ENCODE measurements at places on chromosomes 5 and 9.
A peak's percentile ranks its signal among the peaks of the same experiment; 100 is the strongest.

GRCh38 chr9:84111726-84112125 lies 131.1 kb downstream of the RMI1 start:
- no peak for DNase-seq

DNA sequence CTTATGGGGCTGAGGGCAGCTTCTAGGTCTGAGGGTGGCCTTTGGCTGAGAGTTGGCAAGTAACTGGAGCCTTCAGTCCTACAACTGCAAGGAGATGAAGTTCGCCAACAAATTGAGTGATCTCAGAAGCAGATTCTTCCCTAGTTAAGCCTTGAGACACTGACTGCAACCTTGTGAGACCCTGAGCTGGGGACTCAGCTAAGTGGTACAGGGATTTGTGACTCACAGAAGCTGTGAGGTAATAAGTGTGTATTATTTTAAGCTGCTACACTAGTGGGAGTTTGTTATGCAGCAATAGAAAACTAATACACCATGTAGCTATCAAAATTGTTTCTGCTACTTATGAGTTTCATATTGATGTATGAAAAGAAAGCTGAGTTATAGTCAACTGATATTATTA lies 279.2 kb downstream of the PIK3R1 start:
- no peak for DNase-seq

- no peak for DNase-seq
Measured at GRCh38 chr5:116455061-116455460, 119.6 kb downstream of the SEMA6A start.

GRCh38 chr5:122202952-122203351 lies 73.6 kb downstream of the ZNF474 start:
- DNase-seq = no peak

GRCh38 chr5:139023286-139023685 lies 148.2 kb upstream of the LRRTM2 start:
- peak; percentile 66 for DNase-seq

DNA sequence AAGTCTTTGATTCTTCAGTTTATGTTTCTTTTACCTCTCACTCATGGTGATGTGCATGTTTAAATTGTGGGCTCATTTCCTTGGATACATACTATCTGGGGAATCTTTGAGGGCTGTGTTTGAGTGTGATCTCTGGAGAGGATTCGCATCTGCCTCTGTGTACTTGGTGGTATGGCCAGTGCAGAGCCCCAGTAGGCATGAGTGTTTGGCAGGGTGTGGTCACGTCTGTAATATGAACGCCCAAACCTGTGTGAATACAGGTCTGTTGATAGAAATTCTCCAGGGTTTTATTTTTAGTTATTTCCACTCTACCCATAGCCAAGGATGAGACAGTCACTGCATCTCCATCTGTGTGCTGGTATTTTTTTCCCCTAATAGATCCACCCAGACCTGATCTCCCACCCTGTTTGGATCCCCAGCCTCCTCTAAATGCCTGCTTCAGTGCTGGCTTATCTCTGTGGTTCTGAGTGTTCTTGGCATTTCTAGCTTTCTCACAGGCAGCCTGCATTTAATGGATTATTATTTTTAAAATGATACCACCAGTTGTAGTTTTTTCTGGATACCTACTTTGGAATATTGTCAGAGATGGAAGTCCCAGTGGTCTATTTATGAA lies 37.5 kb downstream of the TJP2 start:
- DNase-seq = no peak

GRCh38 chr9:8223861-8224260 lies 424.3 kb upstream of the DMAC1 start:
- DNase-seq = no peak

GRCh38 chr5:139388198-139388821 lies 1.4 kb downstream of the MZB1 start:
- DNase-seq = no peak

DNA sequence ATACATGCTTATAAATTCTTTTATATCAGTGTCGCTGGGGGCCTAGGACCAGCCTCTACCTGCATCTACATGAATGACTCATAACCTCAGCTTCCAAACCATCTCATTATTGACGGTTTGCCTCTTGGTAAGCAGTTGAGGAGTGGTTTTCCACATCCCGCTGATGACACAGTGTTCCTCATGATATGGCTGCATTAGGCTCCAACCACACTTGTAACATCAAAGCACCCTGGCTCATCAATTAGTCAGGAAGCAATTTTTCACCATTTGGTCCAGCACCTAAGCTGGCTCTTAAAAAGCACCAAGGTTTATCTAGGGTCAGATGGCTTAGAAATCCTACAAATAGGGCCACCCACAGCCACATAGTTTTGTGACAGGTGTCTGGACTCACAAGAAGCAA lies 402.4 kb downstream of the ARHGEF28 start:
- no peak for DNase-seq

DNA sequence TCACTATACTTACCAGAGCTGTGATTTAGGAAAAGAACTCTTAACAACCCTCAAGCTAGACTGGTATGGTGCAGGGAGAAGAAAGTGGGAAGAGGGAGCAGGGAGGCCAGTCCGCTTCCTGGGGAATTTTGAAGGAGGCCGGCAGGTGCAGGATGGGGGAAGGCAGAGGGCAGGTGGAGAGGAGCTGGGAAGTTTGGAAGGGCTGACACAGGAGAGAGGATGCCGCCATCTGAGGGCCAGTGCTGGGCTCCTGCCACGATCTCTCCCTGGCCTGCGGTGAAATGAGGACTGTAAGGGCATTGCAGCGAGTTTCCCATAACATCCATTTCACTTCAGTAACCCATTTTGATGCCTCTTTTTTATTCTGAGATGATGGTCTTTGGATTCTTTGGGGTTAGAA lies 8.9 kb downstream of the DAB2IP start:
- no peak for DNase-seq

GRCh38 chr9:4743131-4743875 lies 2.3 kb upstream of the AK3 start:
- no peak for DNase-seq

GRCh38 chr5:139657363-139658321 lies 9.5 kb downstream of the CXXC5 start:
- peak; percentile 25 for DNase-seq

- DNase-seq = no peak
Measured at GRCh38 chr9:118418887-118419565, 714.8 kb downstream of the TLR4 start.

- DNase-seq = no peak
Measured at GRCh38 chr9:131274674-131275331, 1.5 kb downstream of the FAM78A start.

- no peak for DNase-seq
Measured at GRCh38 chr9:2923766-2924379, 80.0 kb upstream of the PUM3 start.

DNA sequence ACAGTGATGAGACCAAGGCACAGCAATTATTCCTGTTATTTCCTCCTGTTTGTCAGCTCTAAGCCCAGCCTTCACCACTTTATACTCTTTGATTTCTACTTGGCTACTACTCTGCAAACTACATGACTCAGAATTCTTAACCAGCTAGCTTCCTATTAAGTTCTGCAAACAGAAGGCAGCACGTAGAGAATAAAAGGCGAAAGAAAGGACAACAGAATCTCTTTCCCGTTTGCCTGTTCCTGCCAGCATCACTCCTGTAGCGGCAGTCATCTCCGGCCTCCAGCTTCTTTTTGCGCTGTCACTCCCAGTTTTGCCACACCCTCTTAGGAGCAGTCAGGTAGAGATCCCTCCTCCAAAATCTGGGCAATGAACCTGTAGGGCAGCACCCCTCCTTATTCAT lies 29.9 kb downstream of the DPYSL3 start:
- peak; percentile 82 for DNase-seq

DNA sequence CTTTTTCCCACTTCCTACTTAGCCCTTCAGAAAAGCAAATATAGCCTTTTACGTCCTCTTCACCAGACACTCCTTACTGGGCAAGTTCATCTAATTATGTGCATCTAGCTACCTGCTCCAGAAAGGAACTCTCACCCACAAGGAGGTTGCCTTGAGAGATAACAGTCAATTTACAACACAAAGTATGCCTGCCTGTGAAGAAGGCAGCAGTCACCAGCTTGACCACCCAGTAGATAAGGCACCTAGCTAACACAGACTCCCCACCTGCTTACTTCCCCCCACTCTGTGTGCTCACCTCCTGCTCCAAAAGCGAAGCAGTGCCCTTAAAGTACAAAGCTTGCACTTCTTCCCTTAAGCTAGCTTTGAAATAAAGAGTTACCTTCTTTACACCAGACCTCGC lies 111.7 kb upstream of the MRPS30 start:
- DNase-seq = no peak

- DNase-seq = no peak
Measured at GRCh38 chr9:98485706-98486105, 223.0 kb downstream of the GABBR2 start.

GRCh38 chr5:139711067-139711905 lies 63.1 kb downstream of the CXXC5 start:
- DNase-seq = no peak

- DNase-seq = no peak
Measured at GRCh38 chr5:163350083-163350482, 87.3 kb upstream of the CCNG1 start.

DNA sequence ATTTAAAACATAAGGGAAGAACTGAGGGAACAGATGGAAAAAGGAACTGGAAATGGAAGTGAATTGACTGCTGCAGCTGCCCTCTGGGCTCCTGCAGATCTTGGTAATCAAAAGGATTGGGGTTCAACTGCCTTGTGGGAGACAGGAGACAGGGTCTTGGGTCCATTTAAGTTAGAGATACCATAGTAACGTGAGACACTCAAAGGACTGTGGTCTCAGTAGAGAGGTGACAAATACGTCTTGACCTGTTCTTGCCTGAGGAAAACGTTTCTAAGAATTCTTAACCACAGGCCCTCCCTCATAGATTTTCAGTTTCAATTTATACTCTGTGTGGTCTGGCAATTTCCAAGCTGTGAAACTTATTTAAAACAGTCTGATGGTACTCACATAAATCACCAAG lies 100.8 kb upstream of the DHFR start:
- no peak for DNase-seq

DNA sequence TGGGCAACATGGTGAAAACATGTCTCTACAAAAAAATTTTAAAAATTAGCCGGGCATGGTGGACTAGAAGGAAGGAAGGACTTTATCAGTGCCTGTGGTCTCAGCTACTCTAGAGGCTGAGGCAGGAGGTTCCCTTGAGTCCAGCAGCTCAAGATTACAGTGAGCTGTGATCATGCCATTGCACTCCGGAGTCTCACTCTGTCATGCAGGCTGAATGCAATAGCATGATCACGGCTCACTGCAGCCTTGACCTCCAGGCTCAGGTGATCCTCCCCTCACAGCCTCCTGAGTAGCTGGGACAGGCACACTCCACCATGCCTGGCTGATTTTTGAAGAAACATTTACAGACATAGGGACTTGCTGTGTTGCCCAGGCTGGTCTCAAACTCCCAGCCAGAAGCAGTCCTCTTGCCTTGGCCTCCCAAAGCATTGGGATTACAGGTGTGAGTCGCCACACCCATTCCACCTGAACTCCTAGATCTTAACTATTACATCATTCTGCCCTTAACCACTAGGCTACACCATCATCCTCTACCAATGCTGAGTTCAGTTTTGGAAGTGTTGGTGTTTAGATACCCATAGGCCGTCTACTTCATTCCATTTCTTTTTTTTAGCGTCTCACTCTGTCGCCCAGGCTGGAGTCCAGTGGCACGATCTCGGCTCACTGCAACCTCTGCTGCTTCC lies 2.0 kb upstream of the URM1 start:
- DNase-seq = no peak

GRCh38 chr5:73022471-73023169 lies 66.8 kb downstream of the FCHO2 start:
- DNase-seq = no peak

DNA sequence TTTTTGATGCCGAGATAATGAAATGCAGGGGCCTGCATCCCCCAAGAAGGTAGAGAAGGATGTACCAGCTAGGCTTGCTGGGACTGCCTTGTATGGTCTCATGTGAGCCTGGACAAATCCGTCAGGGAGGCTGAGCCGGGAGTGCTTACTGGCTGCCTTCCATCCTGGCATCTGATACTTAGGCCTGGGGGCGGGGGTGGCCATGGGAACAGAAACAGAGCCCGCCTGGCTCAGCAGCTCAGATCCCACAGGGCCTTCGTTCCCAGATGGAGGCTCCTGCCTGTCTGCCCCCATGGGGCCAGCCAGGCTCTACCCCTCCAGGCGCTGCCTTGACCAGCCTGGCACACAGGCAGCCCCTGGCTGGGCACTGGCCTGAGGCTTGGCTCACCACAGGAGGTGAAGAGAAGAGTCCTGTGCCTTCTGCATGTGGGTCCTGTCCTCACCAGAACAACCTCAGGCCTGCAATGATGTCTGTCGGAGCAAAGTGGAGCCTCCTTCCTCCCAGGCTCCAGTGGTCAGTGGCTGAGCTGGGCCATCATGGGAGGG lies 10.5 kb upstream of the SPATA31E1 start:
- no peak for DNase-seq

DNA sequence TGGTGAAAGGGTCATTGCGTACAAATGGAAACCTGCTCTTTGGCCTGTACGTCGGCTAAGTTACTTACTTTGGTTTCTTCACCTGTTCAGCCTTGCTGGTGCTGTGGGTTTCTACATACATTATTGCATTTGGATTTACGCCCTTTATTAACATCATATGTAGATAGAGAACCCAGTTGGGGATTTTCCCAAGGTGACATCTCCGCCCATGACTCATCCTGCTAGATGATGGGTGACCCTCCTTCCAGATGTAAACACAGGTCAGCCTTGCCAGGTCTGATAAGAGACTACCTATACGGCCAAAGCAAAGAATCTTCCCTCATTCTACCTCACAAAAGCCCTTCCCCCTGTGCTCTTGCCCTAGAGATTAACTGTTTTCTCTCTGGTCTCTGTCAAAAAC lies 360.9 kb downstream of the KDM4C start:
- no peak for DNase-seq

GRCh38 chr9:126502417-126503332 lies 111.1 kb upstream of the LMX1B start:
- DNase-seq = no peak

GRCh38 chr9:36392489-36392888 lies 7.6 kb downstream of the RNF38 start:
- DNase-seq = no peak

DNA sequence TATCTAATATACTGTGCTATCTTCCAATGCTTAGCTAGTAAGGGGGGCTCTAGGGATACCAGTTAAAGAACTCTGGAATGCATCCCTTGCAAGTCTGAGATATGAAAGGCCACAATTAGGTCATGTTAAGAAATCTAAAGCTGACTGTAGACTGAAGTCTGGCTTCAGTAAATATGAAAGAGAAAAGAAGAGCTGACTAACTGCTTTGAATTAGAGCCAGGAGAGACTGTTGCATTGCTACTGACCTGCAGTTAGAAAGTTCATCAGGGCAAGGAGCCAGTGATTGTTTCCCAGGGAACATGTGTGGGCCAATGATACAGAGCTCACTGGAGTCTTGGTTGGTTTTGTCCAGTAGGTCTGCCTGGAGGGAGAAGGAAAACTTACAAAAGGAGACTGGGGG lies 472.1 kb upstream of the TNC start:
- no peak for DNase-seq

DNA sequence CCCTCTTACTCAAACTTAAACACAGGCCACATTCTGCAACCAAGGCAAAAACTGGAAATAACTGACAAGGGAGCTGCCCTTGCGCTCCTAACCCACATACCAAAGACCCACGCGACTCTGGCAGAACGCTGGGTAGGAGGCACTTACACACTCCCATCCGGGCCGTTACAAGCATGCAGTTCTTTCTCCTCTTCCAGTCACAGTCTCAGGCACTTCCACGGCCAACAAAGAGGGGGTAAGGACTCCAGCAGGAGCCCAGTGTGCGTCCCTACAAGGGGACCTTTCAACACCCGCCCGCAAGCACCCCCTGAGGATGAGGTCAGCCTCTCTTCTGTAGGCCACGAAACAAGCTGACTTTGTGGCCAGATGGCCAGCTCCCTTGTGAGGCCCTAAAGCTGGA lies 57.4 kb downstream of the SERINC5 start:
- DNase-seq = no peak
